Fibroblast of villous mesenchyme (primary cell): ENCODE measurements at places on chromosomes 1 and 21.

- DNase-seq: peak; percentile 62
Observed at GRCh38 chr1:150186789-150187559, 37.3 kb downstream of the PLEKHO1 start.

GRCh38 chr1:63103682-63104081, 218.7 kb upstream of the FOXD3 start:
- DNase-seq: no peak

- DNase-seq: peak; percentile 69
Observed at GRCh38 chr1:93676427-93676826, 5.2 kb downstream of the BCAR3 start.

- no peak for DNase-seq
Observed at GRCh38 chr1:245084551-245084950, 70.2 kb upstream of the KIF26B start.

DNA sequence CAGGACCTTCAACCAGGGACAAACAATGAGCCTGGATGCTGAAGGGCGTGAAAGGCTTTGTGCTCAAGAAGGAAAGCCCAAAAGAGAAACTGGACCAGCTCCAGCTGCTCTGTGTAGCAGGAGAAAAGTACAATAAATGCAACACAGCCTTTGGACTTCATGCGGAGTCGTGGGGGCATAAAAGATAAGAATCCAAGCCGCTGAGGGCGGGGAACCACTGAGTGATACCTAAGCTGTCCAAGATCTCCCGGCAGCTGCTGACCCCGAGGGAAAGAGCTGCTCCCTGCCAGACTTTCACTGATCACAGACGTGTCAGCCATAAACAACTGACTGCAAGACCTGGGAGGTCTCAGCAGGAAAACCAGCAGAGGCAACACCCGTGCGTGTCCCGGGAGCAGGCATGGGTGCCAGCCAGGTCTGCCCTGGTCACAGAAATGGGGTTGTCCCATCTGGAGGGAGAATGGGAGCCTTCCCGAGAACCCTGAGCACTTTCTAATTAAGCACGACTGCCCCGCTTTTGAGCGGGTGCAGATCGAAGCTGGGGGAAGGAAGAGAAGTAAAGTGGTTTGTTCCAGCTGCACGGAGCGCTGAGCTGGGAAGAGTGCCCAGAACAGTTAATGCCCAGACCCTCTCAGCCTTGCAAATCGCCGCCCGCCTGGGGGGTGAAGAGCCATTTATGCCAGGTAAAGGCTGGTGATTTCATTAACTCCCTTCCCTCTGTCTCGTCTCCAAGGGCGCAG, 68.3 kb upstream of the TARDBP start:
- DNase-seq: peak; percentile 20
